ENCODE measurements at places on chromosomes 12 and 14. TPM values are rescaled to one million over a fixed set of nuclear protein-coding genes. Genes with fewer than 3 reads are reported as not detected.

HOXC11 gene
- total RNA-seq, result 0.08 TPM

BRF1 gene
- total RNA-seq, result 11.7 TPM

KRT71 gene
- not detected for total RNA-seq

- ATAC-seq, result peak; percentile 56
Measured at GRCh38 chr14:99576304-99576703, 27.7 kb downstream of the CCDC85C start.

DNA sequence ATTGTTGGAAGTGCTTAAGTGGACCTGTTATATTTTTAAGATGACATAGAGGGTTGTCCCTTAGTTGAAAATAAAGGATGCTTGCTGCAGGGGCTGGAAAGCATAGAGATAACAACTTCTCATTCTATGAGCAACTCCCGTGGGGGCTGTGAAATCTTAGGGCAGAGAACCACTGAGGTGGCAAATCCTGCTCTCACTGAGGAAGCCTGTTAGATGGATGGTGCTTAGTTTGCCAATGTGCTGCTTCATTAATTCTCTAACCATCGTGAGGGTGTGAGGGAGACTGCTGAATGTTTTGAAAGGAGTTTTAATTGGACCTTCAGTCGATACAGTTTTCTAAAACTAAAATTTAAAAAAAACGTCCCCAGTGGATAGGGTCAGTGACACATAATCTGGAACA, 46.5 kb downstream of the PTPRO start:
- no peak for ATAC-seq

DNA sequence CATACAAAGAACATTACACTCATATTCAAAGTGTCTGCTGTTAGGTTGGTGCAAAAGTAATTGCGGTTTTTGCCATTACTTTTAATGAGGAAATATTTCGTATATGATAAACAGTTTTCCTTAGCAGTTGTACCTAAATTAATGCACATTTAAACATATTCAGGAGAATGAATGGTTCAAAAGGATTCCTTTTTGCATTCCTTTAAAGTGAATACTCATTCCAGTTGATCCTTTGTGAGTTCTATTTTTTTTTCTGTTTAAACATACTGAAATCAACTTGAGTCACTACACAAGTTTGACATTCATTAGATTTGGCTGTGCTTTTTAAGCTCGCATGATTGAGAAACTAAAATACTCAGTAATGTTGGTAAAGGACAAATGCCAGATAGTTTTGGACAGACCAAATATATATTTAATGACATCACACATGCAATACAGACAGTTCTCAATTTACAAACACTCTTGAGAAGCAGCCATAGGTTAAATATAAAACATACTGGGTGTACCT, 13.8 kb upstream of the SLC38A2 start:
- no peak for ATAC-seq

DNA sequence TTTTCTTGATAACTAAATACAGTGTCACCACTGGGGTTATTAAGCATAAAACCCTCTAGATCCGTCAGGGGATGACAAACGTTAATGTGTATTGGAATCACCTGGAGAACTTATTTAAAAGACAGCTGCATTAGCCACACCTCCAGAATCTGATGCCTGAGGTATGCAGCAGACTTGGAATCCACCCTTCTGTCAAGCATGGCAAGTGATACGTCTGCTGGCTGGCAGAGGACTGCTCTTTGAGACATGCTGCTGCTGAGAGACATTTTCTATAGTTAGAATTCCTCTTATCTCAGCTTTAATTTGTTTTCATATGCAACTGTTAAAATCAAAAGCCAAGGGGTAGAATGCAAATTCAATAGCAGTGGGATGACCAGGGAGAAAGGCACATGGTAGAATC, 496.3 kb downstream of the NELL2 start:
- ATAC-seq, result no peak

DNA sequence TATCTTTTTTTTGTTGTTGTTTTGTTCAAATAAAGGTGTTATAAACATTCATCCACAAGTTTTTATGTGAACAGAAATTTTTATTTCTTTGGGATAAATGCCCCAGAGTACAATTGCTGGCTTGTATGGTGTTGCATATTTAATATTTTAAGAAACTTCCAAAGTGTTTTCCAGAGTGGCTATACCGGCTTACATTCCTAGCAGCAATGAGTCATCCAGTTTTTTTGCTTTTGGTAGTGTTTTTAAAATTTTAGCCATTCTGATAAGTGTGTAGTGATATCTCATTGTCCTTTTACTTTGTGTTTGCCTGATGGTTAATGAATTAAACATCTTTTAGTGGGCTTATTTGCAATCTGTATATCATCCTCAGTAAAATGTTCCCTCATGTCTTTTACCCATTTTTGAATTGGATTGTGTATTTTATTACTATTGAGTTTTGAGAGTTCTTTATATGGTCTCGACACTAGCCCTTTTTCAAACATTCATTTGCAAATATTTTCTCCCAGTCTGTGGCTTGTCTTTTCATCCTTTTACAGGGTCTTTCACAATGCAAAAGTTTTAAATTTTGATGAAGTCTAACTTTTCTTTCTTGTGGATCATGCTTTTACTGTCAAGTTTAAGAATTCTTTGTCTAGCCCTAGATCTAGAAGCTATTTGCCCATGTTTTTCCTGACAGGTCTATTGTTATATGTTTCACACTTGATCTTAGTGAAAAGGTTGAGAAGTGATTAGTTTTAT, 29.5 kb downstream of the PPP4R4 start:
- ATAC-seq, result no peak

All from esophagus mucosa (tissue), 1 donor.